Esophagus squamous epithelium (tissue), 5 donors: ENCODE measurements at places on chromosomes 1 and 21. TPM values are rescaled to one million over a fixed set of nuclear protein-coding genes. Genes with fewer than 3 reads are reported as not detected.
A peak's percentile ranks its signal among the peaks of the same experiment; 100 is the strongest.

LCA5L gene
- total RNA-seq, result 0.44 TPM

DNA sequence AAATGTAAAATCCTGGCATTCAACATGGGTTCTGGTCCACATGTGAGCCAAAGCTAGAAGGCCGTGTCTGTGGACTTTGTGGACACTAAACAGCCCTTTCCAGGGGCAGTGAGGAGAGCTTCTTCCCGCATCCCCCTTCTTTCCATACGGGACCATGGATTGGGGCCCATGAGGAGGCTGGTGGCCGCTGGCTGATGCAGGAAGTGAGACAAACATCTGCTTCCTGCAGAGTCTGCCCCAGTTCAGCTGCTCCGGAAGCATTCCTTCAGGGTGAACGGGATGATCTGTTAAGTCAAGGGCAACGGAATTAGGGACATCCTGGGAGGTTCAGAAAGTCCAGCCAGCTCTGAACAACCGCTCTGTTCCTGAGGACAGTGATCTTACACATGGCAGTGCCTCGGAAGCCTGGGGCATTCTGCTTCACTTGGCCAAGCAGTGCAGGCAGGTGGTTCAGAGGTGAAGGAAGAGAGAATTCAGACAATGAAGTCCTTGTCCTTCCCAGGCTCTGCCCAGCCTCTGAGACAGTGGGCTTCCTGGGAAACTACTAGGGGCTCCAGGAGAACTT, 1.5 kb downstream of the CA6 start:
- H3K4me3 ChIP-seq, result no peak overlapping the region
- peaks cover under 1% of the 10 kb centered on the region for H3K4me1 ChIP-seq
- H3K36me3 ChIP-seq, result no peaks in the 10 kb centered on the region
- no peak overlapping the region for H3K27ac ChIP-seq
- no peaks in the 10 kb centered on the region for H3K27me3 ChIP-seq
- DNase-seq, result no peak

DNA sequence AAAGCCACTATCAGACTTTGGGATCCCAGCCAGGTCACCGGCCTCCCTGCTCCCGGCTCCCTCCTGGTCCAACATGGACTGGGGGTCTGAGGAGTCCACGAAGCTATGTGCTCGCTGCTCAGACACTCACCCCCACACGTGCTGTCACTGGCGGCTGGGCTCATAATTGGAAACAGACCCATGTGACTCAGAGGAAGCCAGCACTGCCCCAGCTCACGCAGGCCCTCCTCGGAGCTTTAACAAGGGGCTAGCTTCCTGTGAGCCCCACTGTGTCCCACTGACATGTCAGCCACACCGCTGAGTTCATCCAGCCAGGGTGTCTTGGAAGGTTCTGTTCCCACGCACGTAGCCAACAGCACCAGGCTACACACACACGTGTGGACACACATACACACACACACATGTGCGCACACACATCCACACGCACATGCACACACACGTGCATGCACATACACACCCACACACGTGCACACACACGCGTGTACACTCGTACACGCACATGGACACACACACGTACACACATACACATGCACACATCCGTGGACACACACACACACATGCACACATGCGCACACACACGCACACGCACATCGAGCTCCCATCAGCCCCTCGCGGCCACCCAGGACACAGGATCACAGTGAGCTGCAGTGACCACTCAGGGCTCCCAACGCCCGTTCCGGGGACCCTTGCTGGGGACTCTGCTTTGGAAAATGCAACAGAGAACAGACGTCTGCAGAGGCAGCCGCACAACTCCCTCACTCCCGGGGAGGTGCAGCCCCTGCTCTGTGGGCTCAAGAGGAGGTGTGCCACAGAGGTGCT, 18.4 kb upstream of the COL6A2 start:
- no peak overlapping the region for H3K27ac ChIP-seq
- no peak for DNase-seq
- H3K36me3 ChIP-seq, result no peaks in the 10 kb centered on the region
- no peak overlapping the region for H3K4me3 ChIP-seq
- no peaks in the 10 kb centered on the region for H3K27me3 ChIP-seq

GRCh38 chr1:220807726-220808125, 21.0 kb downstream of the MTARC1 start:
- no peak for DNase-seq
- no peak overlapping the region for H3K27ac ChIP-seq
- H3K36me3 ChIP-seq, result no peaks in the 10 kb centered on the region

TBX15 gene
- not detected for total RNA-seq

LINGO4 gene
- total RNA-seq, result not detected

DPYD gene
- total RNA-seq, result 34.3 TPM

DNA sequence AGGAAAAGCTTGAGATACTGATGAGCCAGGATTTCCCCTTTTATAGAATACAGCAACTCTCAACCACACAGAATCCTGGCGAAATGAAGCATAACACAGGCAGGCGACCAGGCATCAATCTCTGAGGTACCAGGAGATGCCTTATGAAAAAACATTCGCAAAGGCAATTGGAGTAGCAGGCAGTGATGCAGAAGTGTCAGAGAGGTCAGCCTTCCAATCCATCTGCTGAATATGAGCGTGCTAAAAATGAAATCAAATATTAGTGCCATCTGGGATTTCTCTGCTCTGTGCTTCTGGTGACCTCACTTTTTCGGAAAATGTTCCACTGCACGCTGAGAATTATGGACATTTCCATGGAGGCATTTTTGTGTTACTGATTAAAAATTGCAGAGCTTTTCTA, 258.8 kb downstream of the VAV3 start:
- no peak overlapping the region for H3K27ac ChIP-seq
- H3K4me1 ChIP-seq, result no peaks in the 10 kb centered on the region
- H3K27me3 ChIP-seq, result no peaks in the 10 kb centered on the region
- no peak for DNase-seq

AMY1A gene
- total RNA-seq, result not detected

TPTE gene
- not detected for total RNA-seq

- H3K27me3 ChIP-seq, result no peaks in the 10 kb centered on the region
- no peak for DNase-seq
- H3K4me3 ChIP-seq, result no peak overlapping the region
- no peak overlapping the region for H3K27ac ChIP-seq
- H3K36me3 ChIP-seq, result no peaks in the 10 kb centered on the region
Observed at GRCh38 chr21:36115138-36115730, 19.6 kb upstream of the CBR3 start.

- DNase-seq, result no peak
- no peaks in the 10 kb centered on the region for H3K36me3 ChIP-seq
- no peaks in the 10 kb centered on the region for H3K4me1 ChIP-seq
- no peak overlapping the region for H3K4me3 ChIP-seq
- H3K27me3 ChIP-seq, result no peaks in the 10 kb centered on the region
- H3K27ac ChIP-seq, result no peak overlapping the region
Observed at GRCh38 chr1:104238991-104239390, 489.3 kb downstream of the AMY1C start.

DNA sequence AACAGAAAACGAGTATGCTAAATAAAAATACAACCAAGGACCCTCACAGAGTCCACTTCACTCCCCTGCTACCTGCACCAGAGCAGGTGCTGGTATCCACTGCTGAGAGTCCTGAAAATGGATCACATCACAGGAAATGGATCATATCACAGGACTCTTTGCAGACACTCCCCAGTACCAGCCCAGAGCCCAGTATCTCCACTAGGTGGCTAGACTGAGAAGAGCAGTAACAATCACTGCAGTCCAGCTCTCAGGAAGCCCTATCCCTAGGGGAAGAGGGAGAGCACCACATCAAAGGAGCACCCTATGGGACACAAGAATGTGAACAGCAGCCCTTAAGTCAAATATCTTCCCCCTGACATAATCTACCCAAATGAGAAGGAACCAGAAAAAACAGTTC, 28.0 kb downstream of the AGBL4 start:
- H3K4me1 ChIP-seq, result no peaks in the 10 kb centered on the region
- H3K27me3 ChIP-seq, result no peaks in the 10 kb centered on the region
- no peaks in the 10 kb centered on the region for H3K36me3 ChIP-seq

DNA sequence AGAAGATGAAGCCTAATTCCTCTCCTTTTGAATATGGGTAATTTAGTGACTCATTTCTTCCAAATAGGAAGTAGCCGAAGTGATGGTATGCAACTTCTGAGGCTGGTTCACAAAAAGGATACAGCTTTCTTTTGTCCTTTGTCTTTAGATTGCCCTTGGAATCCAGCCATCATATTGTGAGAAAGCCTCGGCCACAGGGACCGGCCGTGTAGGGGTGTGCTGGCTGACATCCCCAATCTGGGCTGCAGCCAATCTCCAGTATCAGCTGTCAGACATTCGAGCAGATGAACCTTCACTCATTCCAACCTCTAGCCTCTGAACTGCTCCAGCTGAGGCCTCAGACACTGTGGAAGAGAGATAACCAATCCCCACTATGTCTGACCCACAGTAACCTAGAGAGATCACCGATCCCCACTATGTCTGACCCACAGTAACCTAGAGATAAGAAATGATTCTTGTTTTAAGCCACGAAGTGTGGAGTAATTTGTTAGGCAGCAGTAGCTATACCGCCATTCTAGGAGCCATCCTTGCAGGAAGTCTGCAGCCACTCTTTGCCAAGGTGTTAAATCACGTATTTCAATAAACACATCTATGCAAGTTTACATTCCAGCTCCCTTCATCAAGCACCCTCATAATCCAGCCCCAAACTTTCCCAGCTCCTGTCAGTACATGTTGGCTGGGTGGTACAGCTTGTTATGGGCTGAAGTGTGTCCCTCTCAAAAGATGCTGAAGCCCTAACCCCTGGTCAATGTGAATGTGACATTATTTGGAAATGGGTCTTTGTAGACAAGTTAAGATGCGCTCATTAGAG, 2.9 kb upstream of the DIP2A start:
- H3K27me3 ChIP-seq, result no peaks in the 10 kb centered on the region
- no peaks in the 10 kb centered on the region for H3K36me3 ChIP-seq
- no peak for DNase-seq
- no peak overlapping the region for H3K4me3 ChIP-seq
- peak overlapping the region; percentile 8 for H3K27ac ChIP-seq
- H3K4me1 ChIP-seq, result peaks cover 54% of the 10 kb centered on the region

GRCh38 chr1:80656014-80656636, 1144.6 kb upstream of the ADGRL2 start:
- no peak overlapping the region for H3K4me3 ChIP-seq
- H3K27ac ChIP-seq, result no peak overlapping the region

DNA sequence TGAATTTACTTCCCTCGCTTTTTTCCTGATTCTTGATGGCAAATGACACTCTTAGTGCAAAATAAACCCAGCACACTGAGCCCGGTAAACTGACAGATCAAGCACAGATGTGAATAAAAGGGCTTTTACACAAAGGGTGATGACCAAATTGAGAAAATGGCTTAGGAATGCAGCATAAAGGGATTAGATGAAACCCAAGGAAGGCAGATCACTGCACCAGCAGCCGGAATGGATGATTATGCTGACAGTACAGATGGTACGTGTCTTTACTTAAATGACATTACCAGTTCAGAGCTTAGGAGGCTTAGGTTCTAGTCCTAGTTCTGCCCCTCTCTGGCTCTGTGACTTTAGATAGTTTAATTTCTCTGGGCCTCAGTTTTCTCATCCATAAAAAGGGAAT, 12.0 kb downstream of the PKP1 start:
- peaks cover 34% of the 10 kb centered on the region for H3K4me1 ChIP-seq
- DNase-seq, result no peak
- no peaks in the 10 kb centered on the region for H3K27me3 ChIP-seq

DNA sequence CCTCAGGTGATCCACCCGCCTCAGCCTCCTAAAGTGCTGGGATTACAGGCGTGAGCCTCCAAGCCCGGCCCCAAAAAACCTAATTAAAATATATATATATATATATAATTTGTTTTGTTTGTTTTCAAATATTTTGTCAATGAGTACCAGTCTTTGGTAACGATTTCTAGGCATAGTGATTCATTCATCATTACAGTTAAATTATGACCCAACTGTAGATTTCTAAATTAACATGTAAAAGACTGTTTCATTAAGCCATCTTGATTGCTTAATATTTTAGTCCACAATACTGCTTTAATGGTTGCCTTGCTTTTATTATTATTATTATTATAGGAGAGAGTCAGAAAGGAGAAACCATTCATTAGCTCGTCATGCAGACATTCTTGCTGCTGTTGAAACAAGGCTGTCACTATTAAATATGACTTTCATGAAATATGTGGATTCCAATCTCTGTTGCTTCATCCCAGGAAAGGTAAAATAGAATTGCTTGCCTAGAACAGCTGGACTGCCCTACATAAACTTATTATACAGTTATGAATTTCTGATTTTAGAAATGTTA, 19.9 kb downstream of the FBXO28 start:
- no peaks in the 10 kb centered on the region for H3K4me1 ChIP-seq
- H3K36me3 ChIP-seq, result peaks cover 26% of the 10 kb centered on the region
- no peak overlapping the region for H3K27ac ChIP-seq
- H3K27me3 ChIP-seq, result no peaks in the 10 kb centered on the region
- no peak overlapping the region for H3K4me3 ChIP-seq
- DNase-seq, result no peak

SYT14 gene
- total RNA-seq, result not detected

DNA sequence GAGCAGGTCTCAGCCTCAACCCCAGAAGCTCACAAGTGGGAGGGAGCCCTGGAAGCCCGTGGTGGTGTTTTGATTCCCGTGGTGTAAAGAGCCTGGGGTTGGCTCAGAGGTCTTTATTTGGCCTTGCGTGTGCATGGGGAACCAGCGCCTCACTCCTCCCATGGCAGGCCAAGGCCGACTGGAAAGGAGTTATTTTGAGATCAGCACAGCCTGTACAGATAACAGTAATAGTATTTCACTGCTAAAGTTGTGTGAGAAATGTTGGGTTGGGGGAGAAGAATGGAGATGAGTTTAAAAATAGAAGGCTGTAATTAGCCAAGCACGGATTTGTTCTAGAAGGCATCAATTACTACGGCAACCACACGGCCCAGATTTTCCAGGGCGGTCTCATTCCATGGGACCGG, 186.5 kb downstream of the DYRK1A start:
- H3K27me3 ChIP-seq, result no peaks in the 10 kb centered on the region
- no peak overlapping the region for H3K4me3 ChIP-seq
- no peaks in the 10 kb centered on the region for H3K4me1 ChIP-seq
- H3K36me3 ChIP-seq, result no peaks in the 10 kb centered on the region
- no peak for DNase-seq
- no peak overlapping the region for H3K27ac ChIP-seq

DNA sequence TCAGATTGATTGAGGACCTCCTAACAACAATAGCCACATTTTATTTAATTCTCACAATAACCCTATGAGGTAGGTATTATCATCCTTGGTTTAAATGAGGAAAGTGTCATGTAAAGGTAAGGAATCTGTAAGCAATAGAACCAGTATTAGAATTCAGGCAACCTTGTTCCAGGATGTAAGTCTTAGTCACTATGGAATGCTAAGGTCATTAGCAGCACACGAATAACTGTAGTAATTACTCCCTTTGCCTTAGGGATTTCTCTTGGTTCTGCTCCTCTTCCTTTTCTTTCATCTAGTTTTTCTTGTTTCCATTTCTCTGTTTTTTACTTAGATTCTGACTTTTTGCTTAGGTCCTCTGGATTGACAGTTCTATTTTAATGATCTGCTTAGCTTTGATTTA, 23.1 kb upstream of the ATP6V1G3 start:
- DNase-seq, result no peak
- H3K4me1 ChIP-seq, result no peaks in the 10 kb centered on the region
- H3K36me3 ChIP-seq, result no peaks in the 10 kb centered on the region
- no peak overlapping the region for H3K4me3 ChIP-seq
- H3K27ac ChIP-seq, result no peak overlapping the region
- H3K27me3 ChIP-seq, result no peaks in the 10 kb centered on the region

GRCh38 chr1:212473729-212474128, 41.0 kb downstream of the NENF start:
- no peaks in the 10 kb centered on the region for H3K36me3 ChIP-seq
- H3K27me3 ChIP-seq, result no peaks in the 10 kb centered on the region
- DNase-seq, result no peak
- H3K27ac ChIP-seq, result no peak overlapping the region

- DNase-seq, result no peak
- no peaks in the 10 kb centered on the region for H3K36me3 ChIP-seq
- peak overlapping the region; percentile 96 for H3K4me3 ChIP-seq
- H3K4me1 ChIP-seq, result peaks cover 74% of the 10 kb centered on the region
- H3K27ac ChIP-seq, result peak overlapping the region; percentile 96
Observed at GRCh38 chr21:44874497-44875315, 1.2 kb upstream of the PTTG1IP start.
